ENCODE measurements at places on chromosomes 1 and 21. TPM values are rescaled to one million over a fixed set of nuclear protein-coding genes. Genes with fewer than 3 reads are reported as not detected.
A peak's percentile ranks its signal among the peaks of the same experiment; 100 is the strongest.

- no peak for DNase-seq
These were observed 356.5 kb downstream of the MATN1 start for GRCh38 chr1:30366911-30367310.

DNA sequence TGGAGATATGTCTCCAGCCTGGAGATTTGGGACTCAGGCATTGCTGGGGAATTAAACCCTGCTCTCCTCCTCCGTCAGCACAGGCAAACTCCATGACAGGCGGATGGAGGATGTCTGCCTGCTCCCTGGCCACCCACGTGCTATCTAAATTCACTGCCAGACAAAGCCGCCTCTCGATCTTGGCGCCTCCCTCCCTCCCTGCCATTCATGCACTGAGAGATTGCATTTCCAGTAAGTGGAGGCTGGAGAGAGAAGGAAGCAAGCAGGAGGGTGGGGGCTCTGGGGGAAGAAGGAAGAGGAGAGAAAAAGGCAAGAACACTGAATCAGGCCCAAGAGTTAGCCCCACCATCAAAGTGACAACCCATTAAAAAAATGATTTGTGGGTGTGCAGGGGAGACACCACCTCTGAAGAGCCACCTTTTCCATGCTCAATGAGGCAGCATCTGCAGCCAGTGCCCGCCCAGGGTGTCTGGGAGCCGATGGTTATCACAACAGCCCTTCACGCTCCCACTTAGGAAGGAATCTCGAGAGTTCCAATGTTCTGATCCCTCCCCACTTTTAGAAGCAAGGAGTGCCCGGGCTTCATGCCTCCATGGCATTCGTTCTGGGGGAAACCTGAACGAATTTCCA, 183.0 kb downstream of the HIVEP3 start:
- DNase-seq = no peak

- DNase-seq = no peak
These were observed 8.9 kb upstream of the INAVA start for GRCh38 chr1:200885623-200886402.

The IL22RA1 gene
- total RNA-seq = 2.0 TPM

GRCh38 chr1:37137601-37138000, 103.3 kb upstream of the GRIK3 start:
- DNase-seq = no peak

The AMY1C gene
- total RNA-seq = not detected

The IFNLR1 gene
- 4.5 TPM for total RNA-seq

The CD84 gene
- total RNA-seq = not detected

DNA sequence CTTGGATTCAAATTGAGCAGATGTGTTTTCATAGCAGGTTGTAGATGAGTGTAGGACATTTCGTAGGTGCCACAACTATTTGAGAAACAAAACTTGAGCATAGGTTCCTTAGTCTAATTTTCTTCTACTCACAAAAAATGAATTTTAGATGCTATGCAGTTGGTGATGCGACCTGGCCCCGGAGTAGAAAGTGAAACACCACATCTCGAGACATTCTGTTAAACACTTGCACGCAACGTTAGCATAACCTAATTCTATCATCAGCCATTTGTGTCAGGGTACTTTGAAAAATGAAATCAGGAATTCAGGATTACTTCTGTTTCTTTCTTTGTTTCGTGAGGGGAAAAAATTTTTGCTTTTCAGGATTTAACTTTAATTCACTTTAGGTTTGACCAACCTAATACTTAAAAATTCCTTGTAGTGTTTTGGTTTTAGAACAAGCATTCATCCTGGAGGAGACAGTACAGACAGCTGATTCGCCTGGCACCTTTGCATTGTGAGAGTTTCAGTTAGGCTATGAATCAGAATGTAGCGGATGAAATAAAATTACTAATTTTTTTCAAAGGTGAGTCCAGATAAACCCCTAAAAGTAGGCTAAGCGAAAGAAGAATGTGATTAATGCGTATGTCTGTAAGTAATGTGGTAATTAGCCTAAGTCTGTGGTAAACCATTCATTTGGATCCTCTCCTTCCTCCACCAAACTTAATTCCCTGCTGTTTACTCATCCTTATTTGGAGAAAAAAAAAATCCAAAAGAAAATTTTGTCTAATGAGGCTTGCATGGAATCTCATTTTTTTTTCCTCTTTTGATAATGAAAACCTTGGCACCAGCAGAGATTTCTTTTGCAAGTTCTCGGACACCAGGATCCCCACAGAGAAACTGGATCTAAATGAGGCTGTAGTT, 44.9 kb downstream of the MAP3K21 start:
- DNase-seq = no peak

DNA sequence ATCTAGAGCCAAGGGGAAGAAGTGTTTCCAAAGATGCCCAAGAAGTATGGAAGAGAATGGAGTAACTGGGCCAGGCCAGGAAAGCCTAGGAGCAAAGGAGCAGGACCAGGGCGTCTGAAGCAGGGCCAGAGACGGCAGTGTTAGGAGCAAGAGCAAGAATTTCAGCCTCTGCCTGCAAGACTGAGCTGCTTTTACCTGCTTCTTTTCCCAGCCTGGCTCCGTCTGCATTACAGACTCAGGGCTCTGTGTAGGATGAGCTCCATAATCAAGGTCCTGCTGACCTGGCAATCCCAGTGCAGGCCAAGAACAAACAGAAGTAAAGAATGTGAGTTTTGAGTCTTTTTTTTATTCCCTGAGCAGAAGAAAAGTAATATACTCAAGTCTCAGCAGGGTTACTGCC, 10.1 kb downstream of the FMO1 start:
- DNase-seq = no peak

GRCh38 chr1:184212649-184213314, 161.3 kb downstream of the TSEN15 start:
- DNase-seq = peak; percentile 80
